ENCODE measurements at places on chromosomes 12 and 14. TPM values are rescaled to one million over a fixed set of nuclear protein-coding genes. Genes with fewer than 3 reads are reported as not detected.
A peak's percentile ranks its signal among the peaks of the same experiment; 100 is the strongest.

ALG10 gene
- 6.7 TPM for polyA plus RNA-seq

DNA sequence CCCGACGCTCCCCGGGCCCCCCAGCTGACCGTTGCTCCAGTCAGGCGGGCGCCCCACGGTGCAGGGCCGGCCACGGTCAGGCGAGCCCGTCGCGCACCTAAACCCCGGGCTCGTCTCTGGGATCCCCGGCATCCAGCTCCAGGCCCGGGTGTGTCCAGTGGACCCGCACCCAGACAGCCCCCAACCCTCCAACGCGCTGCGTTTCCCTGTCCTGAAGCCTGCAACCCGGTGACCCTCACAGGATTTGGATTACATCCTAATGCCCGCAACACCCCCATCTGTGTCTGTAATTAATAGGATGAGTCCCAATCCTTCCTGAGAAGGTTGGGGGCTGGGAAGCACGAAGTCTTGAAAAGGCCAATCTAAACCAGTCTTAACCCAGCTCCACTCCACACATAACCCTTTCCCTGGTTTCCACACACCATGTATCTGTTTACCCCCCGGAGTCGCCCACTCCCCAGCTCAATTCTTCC lies 10.4 kb downstream of the CPNE6 start:
- H3K27ac ChIP-seq = peak overlapping the region; percentile 63
- H3K4me3 ChIP-seq = peak overlapping the region; percentile 52
- H3K4me1 ChIP-seq = peaks cover 14% of the 10 kb centered on the region
- H3K27me3 ChIP-seq = peaks cover 8% of the 10 kb centered on the region
- DNase-seq = no peak

GRCh38 chr12:28446031-28446430 lies 255.8 kb downstream of the CCDC91 start:
- H3K4me1 ChIP-seq = no peaks in the 10 kb centered on the region
- H3K4me3 ChIP-seq = no peak overlapping the region

DNA sequence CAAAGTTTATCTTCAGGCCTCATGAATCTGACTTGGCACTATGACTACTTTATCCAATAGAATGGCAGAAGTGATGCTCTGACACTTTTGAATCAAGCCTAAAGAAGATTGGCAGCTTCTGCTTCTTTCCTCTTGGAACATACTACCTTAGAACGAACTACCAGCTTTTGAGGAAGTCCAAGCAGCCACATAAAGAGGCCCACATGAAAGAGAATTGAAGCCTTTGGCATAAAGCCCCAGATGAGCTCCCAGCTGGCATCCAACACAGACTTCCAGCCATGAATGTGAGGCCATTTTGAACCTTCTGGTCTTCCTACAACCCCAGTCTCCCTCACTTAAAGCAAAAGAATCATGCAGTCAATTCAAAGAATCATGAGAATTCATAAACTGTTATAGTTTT lies 65.8 kb downstream of the EEA1 start:
- H3K4me1 ChIP-seq = peaks cover 4% of the 10 kb centered on the region
- DNase-seq = no peak
- no peak overlapping the region for H3K27ac ChIP-seq
- peaks cover 7% of the 10 kb centered on the region for H3K36me3 ChIP-seq
- H3K27me3 ChIP-seq = no peaks in the 10 kb centered on the region
- H3K4me3 ChIP-seq = no peak overlapping the region

- H3K4me1 ChIP-seq = no peaks in the 10 kb centered on the region
- H3K36me3 ChIP-seq = no peaks in the 10 kb centered on the region
- H3K27ac ChIP-seq = no peak overlapping the region
- no peak for DNase-seq
- H3K27me3 ChIP-seq = no peaks in the 10 kb centered on the region
Observed at GRCh38 chr12:47396902-47397663, 308.7 kb downstream of the RPAP3 start.

DNA sequence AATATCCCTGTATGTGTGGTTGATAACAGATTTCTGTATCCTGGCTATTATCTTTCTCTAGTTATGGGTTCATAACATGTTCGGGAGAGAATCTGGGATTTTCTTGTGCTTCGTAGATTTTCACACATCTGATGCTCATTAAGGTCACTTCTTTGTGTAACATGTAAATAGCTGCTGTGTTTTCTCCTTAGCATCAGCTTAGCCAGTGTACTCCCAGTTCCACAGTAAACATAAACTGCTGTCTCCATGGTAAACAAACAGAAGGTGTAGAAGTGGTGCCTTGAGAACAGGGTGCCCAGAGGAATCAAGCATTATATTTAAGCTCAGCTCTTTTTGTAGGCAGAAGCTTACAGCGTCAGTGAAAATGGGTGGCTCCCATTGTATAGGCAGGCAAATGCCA lies 88.0 kb downstream of the ANO6 start:
- no peaks in the 10 kb centered on the region for H3K4me1 ChIP-seq
- H3K27me3 ChIP-seq = no peaks in the 10 kb centered on the region
- no peak overlapping the region for H3K27ac ChIP-seq

- no peak for DNase-seq
Observed at GRCh38 chr12:42511656-42512055, 77.9 kb downstream of the PRICKLE1 start.

All from large intestine (tissue), 12 donors.